Aorta (tissue), 5 donors: ENCODE measurements at places on chromosomes 3 and 15. TPM values are rescaled to one million over a fixed set of nuclear protein-coding genes. Genes with fewer than 3 reads are reported as not detected.

The NRG4 gene
- total RNA-seq: not detected

The TUBGCP5 gene
- 13.7 TPM for total RNA-seq

The CTXN2 gene
- not detected for total RNA-seq

GRCh38 chr3:168071591-168072322 is 24.0 kb downstream of the GOLIM4 start:
- no peak for DNase-seq

- DNase-seq: peak; percentile 88
These were observed 13.1 kb downstream of the TNK2 start for GRCh38 chr3:195895078-195895860.

GRCh38 chr3:194029846-194030245 is 106.1 kb upstream of the HES1 start:
- no peak for DNase-seq

DNA sequence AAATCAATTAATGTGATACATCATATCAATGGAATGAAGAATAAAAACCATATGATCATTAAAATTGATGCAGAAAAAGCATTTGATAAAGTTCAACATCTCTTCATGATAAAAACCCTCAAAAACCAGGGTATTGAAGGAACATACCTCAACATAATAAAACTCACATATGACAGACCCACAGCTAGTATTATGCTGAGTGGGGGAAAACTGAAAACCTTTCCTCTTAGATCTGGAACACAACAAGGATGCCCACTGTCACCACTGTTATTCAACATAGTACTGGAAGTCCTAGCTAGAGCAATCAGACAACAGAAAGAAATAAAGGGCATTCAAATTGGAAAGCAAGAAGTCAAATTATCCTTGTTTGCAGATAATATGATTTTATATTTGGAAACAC is 30.5 kb downstream of the CCK start:
- no peak for DNase-seq

DNA sequence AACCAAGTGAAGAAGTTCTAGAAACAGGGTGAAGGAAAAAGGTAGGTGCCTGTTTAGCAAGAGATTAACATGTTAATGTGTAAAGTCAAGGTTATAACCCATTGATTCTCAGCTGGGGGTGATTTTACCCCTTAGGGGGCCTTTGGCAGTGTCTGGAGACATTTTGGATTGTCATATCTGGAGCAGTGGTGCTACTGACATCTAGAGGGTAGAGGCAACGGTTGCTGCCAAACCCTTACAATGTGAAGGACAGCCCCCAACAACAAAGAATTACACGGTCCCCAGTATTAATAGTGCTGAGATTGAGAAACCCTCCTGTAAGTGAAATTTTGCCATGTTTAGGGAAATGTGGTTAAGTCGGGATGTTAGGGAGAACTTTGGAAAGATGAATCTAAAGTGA is 74.7 kb downstream of the CRYBG3 start:
- DNase-seq: no peak

- DNase-seq: no peak
These were observed 508.9 kb upstream of the TBL1XR1 start for GRCh38 chr3:177705976-177706823.

DNA sequence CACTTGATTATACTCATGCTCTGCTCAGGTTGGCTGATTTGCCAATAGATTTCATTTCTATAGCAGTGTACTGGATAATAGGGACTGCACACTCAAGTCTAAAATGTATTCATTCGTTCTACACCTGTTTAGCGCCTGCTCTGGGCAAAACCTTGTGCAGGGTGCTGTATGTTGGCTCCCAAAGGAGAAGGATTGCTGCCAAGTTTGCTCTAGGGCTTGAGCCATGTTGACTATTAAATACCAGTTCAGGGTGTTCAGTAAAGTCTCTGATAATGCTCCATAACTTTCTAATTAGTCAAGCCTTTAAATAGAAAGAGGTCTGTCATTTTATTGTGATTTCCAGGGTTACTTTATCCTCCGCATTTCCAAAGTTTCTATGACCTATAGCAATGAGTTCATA is 470.2 kb downstream of the MAGI1 start:
- DNase-seq: no peak

DNA sequence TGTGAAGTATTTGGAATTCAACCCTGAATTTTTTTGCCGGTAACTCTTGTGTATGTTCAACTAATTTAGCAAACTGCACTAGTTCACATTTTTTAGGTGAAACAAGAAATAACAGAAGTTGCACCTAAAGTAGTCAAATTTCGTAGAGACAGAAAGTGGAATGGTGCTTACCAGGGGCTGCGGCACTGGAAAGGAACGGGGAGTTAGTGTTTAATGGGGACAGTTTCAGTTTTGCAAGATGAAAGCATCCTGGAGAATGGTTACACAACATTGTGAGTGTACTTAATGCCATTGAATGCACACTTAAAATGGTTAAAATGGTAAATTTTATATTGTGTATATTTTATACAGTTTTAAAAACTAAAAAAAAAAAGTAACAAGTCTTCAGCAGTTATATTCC is 27.4 kb downstream of the PPARG start:
- DNase-seq: no peak

DNA sequence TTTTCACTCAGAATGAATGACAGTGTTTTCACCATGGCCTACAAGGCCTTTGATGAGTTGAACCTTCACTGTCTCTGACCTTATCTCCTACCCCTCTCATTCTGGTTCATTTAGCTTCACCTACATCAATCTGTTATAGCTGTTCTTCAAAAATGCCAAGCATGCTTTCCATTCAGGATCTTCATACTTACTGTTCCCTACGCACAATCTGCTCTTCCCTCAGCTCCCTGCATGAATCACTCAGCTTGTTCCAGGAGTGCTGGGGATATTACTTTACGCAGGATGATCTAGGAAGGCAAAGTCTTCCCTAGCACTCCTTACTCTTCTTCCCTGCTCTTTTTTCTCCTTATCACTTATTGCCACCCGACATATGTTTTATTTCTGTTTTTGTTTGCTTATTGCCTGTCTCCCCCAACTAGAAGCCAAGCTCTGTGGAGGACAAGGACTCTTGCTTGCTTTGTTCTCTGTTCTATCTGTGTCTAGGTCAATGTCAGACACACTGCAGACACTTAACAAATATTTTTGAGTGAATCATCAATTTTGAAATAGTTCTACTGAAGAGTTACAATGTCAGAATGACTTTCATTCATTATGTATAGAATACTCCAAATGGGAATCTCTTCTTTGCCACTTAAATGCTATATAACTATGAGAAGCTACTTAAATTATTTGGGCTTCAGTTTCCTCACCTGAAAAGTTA is 238.3 kb upstream of the FEZF2 start:
- no peak for DNase-seq

DNA sequence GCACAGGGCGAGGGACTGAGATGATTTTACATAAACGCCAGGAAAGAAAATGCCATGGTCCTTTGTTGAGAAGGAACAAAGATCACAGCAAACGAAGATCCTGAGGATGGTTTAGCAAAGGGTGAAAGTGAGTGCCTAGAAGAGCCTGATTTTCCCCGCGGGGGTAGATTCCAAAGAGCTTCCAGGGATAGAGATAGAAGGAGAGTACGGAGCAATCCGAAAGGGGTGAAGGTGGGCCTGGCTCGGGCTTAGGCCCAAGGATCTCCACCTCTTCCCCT is 977 bp downstream of the CDC25A start:
- DNase-seq: no peak

DNA sequence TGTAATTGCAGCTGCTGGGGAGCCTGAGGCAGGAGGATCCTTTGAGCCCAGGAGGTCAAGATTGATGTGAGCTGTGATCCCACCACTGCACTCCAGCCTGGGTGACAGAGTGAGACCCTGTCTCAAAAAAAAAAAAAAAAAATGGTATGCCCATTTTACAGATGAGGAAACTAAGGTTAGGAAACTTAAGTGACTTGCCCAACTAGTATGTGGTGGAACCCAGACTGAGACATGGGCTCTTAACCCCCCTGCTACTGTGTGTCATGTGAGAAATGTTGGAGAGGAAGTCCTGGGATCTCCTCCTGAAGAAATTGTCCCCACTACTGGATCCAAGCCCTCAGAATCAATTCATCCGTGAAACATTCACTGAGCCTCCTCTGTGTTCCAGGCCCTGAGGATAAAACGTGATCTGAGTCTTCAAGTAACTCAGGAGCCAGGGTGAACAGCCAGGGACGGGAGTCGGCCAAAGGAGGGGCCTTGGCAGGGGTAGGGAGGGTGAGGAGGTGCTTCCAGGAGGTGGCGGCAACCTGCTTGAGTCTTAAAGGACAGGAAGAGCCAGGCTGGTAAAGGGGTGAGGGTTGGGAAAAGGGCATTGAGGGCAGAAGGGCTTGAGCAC is 19.6 kb upstream of the RNU6-1 start:
- no peak for DNase-seq

DNA sequence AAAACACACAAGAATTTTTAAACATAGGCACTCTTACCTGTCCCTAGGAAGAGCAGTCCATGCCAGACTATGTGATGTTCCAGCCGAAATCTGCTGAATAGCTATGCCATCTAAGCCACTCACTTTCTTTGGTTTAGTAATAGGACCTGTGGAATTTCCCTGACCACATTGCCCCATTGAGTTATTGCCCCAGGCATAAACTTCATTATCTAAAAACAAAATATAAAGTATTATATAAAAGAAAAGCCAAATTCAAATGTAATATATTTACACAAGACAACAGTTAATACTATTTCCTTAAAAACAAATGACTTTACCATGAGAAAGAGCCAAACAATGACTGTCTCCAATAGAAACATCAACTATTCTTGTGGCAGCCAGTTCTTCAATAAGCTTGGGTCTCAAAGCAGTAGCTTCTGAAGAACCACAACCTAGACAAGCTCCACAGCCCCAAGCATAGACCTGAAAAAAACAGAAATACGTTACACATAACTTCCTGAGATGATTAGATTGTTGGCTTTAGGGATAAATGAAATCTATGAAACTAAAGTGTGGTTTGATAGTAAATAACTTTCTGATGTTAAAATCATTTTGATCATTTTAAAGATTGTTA is 84.3 kb downstream of the HERC1 start:
- no peak for DNase-seq

DNA sequence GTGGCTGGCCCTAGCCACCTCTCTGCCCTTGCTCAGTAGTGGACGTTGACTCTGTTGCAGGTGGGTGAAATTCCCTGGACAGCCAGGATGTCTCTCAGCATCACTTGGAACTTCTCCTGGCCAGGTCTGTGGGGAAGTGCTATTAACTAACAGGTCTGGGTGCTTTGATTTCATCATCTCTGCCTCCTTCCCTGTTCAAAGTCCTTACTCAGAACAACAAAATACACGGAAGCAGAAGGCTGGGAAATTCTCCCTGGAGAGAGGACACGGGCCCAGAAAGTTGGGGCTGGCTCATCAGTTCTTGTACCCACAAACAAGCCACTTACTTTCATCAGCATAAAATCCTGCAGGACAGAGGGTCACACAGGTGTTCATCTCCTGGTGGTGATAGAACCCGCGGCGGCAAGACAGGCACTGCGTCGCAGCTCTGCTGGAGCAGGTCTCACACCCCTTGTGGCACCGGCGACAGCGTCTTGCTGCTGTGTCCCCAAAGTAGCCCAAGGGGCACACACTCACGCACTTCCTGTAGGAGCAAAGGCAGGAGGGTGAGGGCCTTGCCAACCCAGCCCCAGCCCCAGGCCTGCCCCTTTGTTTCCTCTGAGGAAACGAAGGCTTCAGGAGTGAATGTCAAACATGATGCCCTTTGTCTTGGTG is 29.6 kb upstream of the SNRPA1 start:
- no peak for DNase-seq
